ENCODE measurements at places on chromosomes 2 and 18. TPM values are rescaled to one million over a fixed set of nuclear protein-coding genes. Genes with fewer than 3 reads are reported as not detected.

PSMA8 gene
- 6.3 TPM for total RNA-seq

RGPD4 gene
- 2.2 TPM for total RNA-seq

GALNT5 gene
- 77.8 TPM for total RNA-seq

FZD7 gene
- 85.7 TPM for total RNA-seq

CRYGC gene
- total RNA-seq = not detected

CTNNA2 gene
- total RNA-seq = 0.96 TPM

CCDC121 gene
- 10.6 TPM for total RNA-seq

SUPT7L gene
- total RNA-seq = 30.6 TPM

BOD1L2 gene
- total RNA-seq = 3.1 TPM

PPIL3 gene
- total RNA-seq = 40.0 TPM

RTKN gene
- total RNA-seq = 17.3 TPM

SP9 gene
- total RNA-seq = not detected

DES gene
- total RNA-seq = 2,247 TPM

ANO7 gene
- 6.5 TPM for total RNA-seq

NAB1 gene
- 71.3 TPM for total RNA-seq

UGT1A5 gene
- total RNA-seq = not detected

ZNF804A gene
- total RNA-seq = 3.1 TPM

TBR1 gene
- total RNA-seq = 4.3 TPM

RBM43 gene
- total RNA-seq = 11.3 TPM

SCN2A gene
- 10.1 TPM for total RNA-seq

DNAH7 gene
- 4.8 TPM for total RNA-seq

ZBTB7C gene
- total RNA-seq = 1.7 TPM

GALR1 gene
- total RNA-seq = 3.6 TPM

SPATA3 gene
- not detected for total RNA-seq

NTSR2 gene
- not detected for total RNA-seq

POU3F3 gene
- total RNA-seq = not detected

RESP18 gene
- total RNA-seq = not detected

All from umbilical cord (tissue), 2 donors.